ENCODE measurements at places on chromosomes 1 and 21. TPM values are rescaled to one million over a fixed set of nuclear protein-coding genes. Genes with fewer than 3 reads are reported as not detected.

GRCh38 chr1:80893115-80893514 lies 907.6 kb upstream of the ADGRL2 start:
- DNase-seq, result no peak

- no peak for DNase-seq
Measured at GRCh38 chr1:103250441-103250861, 142.1 kb upstream of the COL11A1 start.

GRCh38 chr1:194809215-194809614 lies 1622.8 kb upstream of the B3GALT2 start:
- DNase-seq, result no peak

DNA sequence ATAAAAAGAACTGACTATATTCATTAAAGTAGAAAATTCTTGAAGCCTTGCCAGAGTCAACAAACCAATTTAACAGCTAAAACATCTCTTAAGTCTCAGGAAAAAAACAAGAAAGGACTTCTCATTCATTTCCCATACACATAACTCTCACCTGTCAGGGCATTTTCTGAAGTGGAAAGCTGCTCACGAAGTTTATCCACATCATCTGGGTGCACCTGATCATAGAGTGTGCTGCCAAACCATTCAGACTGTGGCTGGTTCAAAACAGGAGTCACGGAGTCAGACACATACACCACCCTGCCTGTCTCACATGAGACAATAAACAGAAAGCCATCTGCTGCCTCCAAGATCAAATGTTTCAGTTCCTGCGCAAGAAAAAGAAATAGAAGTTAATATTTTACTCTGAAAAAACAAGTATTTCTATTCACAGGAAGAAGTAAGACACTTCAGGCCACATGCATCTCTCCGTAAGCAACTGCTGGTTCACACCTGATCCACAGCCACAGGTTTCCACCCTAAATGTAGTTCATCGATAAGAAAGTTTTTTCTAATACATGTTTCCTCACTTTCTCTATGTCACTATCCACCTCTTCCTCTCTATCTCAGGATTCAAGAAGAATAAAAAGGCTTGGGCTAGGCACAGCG lies 28.2 kb upstream of the CTSK start:
- no peak for DNase-seq

DNA sequence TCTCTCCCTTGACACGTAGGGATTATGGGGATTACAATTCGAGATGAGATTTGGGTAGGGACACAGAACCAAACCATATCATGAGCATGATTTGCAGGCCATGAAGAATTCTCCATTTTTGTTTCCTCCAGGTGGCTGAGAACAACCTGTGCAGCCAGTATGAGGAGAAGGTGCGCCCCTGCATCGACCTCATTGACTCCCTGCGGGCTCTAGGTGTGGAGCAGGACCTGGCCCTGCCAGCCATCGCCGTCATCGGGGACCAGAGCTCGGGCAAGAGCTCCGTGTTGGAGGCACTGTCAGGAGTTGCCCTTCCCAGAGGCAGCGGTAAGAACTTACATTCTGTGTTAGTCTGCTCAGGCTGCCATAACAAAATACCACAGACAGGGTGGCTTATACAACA lies 9.7 kb downstream of the MX1 start:
- DNase-seq, result no peak

Gene VHLL
- total RNA-seq, result not detected

DNA sequence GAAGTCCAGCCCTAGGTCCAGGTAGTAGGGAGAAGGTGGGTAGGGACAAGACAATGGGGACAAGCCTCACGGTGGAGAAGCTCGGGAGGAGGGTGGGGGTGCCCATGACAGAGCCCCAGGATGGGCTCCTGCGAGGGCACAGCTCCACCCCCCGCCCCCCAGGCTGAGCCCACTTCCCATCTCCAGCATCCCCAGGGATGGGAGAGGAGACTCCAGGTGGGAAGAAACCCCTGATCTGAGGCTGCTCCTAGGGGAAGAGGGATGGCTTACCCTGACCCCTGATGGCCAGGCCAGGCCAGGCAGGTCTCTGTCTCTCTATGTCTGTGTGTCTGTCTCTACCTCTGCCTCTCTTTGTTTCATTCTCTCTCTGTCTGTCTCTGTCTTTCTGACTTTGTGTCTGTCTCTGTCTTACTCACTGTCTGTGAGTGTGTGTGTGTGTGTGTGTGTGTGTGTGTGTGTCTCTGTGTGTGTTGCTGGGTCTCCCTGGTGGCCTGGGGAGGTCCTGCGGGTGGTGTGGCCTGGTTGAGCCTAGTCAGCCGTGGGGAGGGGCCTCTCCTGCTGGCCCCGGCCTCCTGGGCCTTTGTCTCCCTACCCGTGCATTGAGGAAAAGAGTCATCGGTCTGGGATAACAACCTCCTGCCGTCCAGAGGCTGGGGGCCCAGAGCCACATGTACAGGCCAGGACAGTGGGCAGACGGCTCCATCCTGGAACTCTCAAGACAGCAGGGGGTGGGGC lies 45.7 kb downstream of the WNT9A start:
- DNase-seq, result no peak

Gene NCSTN
- 66.7 TPM for total RNA-seq

Gene PDZK1
- total RNA-seq, result 0.30 TPM
